ENCODE measurements at places on chromosomes 6 and 20.

- no peak overlapping the region for H3K4me3 ChIP-seq
- no peak overlapping the region for H3K27ac ChIP-seq
- no peaks in the 10 kb centered on the region for H3K4me1 ChIP-seq
- no peak for DNase-seq
- H3K27me3 ChIP-seq: no peaks in the 10 kb centered on the region
- no peaks in the 10 kb centered on the region for H3K36me3 ChIP-seq
Measured at GRCh38 chr6:63689421-63689820, 53.8 kb downstream of the PHF3 start.

- no peak overlapping the region for H3K27ac ChIP-seq
- H3K4me3 ChIP-seq: no peak overlapping the region
- DNase-seq: no peak
- no peaks in the 10 kb centered on the region for H3K27me3 ChIP-seq
Measured at GRCh38 chr6:42315991-42316970, 98.6 kb upstream of the MRPS10 start.

GRCh38 chr6:101935732-101936131 is 542.2 kb downstream of the GRIK2 start:
- no peaks in the 10 kb centered on the region for H3K27me3 ChIP-seq
- DNase-seq: no peak
- no peak overlapping the region for H3K4me3 ChIP-seq
- H3K4me1 ChIP-seq: no peaks in the 10 kb centered on the region
- H3K27ac ChIP-seq: no peak overlapping the region
- no peaks in the 10 kb centered on the region for H3K36me3 ChIP-seq

DNA sequence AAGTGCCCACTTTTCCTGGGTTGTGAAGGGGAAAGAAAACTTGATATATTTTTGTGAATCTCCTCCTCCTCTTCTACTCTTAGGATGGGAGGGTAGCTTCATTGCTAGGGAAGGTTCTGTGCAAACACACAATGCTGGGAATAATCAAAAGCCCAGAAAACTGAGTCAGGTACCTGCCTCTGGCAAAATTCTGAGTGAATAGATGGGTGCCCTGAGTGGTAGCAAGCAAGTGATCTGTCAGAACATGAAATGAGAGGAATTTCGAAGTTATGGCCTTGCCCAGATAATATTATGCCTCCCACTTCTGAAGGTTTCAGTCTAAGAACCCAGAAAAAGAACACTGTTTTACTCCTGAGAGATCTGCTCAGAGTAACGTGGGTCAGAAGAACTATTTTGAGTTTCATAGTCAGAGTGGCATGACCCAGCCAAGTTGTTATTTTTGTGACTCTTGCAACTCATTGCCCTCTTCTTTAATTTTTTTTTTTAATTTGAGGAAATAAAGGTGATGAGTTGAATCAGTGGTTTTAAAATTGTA is 158.3 kb downstream of the BMP2 start:
- H3K36me3 ChIP-seq: no peaks in the 10 kb centered on the region
- no peak overlapping the region for H3K4me3 ChIP-seq
- H3K4me1 ChIP-seq: no peaks in the 10 kb centered on the region
- DNase-seq: no peak
- H3K27me3 ChIP-seq: no peaks in the 10 kb centered on the region

DNA sequence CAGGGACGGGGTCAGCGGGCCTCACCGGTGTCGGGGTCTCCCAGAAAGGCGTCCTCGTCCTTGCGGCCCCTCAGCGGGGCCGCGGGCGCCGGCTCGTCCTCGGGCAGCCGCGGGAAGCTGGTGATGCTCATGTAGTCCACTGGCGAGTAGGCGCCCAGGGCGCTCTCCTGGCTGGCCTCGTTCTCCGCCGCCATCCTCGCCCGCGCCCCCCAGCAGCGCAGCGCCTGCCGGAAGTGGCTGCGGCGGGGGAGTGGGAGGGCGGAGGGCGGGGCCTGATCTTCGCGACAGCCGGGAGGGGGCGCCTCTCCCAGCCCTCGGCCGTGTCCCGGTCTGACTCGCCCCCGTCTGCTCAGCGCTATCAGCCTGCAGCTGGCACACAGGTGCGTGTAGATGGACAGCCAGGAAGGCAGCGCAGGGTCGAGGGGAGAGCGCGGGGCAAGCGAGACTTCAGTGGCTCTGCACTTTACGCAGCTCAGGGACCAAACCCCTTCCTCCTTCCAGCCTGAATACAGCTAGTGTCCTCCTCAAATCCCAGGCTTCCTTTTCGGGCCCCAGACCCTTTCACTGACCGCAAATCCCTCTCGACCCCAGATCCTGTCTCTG is at the start of gene GGT7:
GGT7 (minus strand) TSS at position 235 of the 603 bp plus-strand sequence; CDS start at position 194, 41 bp downstream.
- H3K4me3 ChIP-seq: peak within 1 kb of the TSS; percentile 56
- H3K4me1 ChIP-seq: no peaks in the 10 kb centered on the region
- peak within 1 kb of the TSS; percentile 76 for H3K27ac ChIP-seq
- DNase-seq: peak; percentile 78

DNA sequence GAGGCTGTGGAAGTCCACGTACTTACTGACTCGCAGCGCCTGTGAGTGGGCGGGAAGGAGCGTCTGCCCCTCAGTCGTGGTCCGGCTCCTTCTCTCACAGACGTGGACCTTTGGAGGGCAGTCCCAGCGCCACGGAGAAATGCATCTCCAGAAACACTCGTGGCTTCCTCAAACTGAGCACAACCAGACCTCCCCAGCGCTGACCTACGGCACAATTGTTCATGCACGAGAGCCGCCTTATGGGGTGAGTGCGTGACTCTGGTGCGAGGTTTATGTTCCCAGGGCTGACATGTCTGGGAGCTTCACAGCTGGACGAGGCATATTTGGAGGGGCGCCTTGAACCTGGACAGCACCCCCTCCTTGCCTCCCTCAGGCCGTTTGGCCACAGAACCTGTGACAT is 29.7 kb downstream of the FRMD1 start:
- H3K4me3 ChIP-seq: no peak overlapping the region
- H3K4me1 ChIP-seq: no peaks in the 10 kb centered on the region
- no peaks in the 10 kb centered on the region for H3K27me3 ChIP-seq
- DNase-seq: no peak
- H3K27ac ChIP-seq: no peak overlapping the region

GRCh38 chr6:47357827-47358226 is 48.1 kb upstream of the TNFRSF21 start:
- no peak for DNase-seq
- no peak overlapping the region for H3K4me3 ChIP-seq
- no peaks in the 10 kb centered on the region for H3K36me3 ChIP-seq
- no peaks in the 10 kb centered on the region for H3K27me3 ChIP-seq

DNA sequence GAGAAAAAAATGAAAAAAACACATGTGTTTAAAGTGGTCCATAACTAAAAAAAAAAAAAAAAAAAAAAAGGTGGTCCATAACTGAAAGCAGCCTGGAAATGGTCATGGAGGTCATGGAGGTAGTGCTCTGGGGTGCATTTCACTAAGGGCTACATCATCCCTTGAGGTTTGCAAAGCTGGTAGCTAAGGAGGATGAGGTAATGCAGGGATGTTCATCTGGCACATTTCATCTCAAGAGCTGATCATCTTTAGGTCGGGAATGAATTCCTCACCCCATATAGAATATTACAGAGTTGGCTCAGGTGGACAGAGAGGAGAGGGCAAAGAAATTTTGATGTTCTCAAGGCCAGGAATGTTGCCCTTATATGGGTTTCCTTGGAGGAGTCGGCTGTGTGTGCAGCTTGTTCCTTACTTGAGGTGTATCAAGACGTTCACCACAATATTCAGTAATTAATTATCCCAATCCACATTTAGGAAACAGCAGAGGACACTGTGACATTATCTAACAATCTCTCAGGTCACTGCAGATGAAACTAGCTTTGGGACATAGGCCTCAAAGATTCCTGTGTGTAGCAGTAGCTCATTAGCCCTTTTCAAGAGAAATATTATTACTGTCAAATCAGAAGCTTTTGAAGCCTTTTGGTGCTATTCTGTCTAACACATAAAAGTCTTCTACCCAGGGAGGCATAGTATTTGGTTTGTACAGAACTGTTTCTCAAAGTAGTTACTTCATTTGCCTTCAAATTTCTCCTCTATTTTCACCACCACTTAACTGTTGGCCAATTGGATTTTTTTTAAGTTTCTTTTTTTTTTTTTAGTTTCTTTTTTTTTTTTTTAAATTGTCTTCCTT is 46.8 kb downstream of the CYP24A1 start:
- no peaks in the 10 kb centered on the region for H3K4me1 ChIP-seq
- no peaks in the 10 kb centered on the region for H3K36me3 ChIP-seq
- no peak overlapping the region for H3K4me3 ChIP-seq
- DNase-seq: no peak
- no peak overlapping the region for H3K27ac ChIP-seq
- H3K27me3 ChIP-seq: no peaks in the 10 kb centered on the region

- H3K27me3 ChIP-seq: no peaks in the 10 kb centered on the region
- no peak overlapping the region for H3K4me3 ChIP-seq
- H3K4me1 ChIP-seq: no peaks in the 10 kb centered on the region
- H3K27ac ChIP-seq: no peak overlapping the region
- H3K36me3 ChIP-seq: no peaks in the 10 kb centered on the region
- no peak for DNase-seq
Measured at GRCh38 chr20:63314566-63315239, 21.7 kb downstream of the COL20A1 start.

DNA sequence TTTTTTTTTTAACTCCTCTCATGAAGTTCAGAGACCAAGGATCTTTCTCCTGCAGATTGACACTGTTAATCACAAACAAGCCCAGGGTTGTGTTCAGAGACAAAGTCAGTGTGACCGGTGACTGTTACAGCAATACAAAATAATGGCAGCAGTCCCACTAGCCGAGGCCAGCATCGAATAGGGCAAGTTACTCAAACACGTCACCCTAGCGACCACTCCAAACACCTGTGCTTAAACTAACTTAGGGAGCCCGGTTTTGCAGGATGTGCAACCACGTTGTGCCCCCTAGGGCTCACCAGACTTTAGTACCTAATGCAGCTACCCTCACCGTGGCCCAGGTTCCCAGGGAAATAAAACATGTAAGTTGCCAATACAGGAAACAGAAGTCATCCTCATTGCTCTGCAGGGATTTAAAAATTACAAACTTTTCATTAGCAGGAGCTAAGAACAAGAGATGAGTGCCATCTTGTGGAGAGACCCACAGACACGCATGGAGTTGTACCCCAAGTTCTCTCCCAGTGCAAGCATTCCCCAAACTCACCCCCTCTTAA is 38.1 kb downstream of the FAM50B start:
- peaks cover 5% of the 10 kb centered on the region for H3K4me1 ChIP-seq
- no peak for DNase-seq
- H3K27ac ChIP-seq: peak overlapping the region; percentile 28
- H3K27me3 ChIP-seq: no peaks in the 10 kb centered on the region
- H3K36me3 ChIP-seq: no peaks in the 10 kb centered on the region

DNA sequence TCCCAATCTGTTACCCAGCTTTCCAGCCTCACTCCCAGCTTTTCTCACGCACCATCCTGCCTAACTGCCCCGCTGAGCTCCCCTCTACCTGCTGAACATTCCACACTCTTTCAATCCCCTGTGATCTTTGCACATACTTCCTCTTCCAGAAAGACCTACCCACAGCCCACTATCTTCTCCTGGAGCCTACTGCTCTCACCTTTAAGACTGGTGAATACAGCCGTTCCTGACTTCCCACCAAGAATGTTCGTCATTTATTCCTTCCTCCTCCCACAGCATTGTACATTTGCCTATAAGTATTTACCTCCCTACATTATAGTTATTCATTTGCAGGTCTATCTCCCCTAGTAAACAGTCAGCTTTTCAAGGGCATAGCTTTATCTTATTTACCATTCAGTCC is 61.9 kb upstream of the MBOAT1 start:
- H3K36me3 ChIP-seq: no peaks in the 10 kb centered on the region
- DNase-seq: no peak
- H3K4me3 ChIP-seq: no peak overlapping the region
- H3K4me1 ChIP-seq: no peaks in the 10 kb centered on the region
- no peak overlapping the region for H3K27ac ChIP-seq
- no peaks in the 10 kb centered on the region for H3K27me3 ChIP-seq

- no peak overlapping the region for H3K27ac ChIP-seq
- H3K27me3 ChIP-seq: no peaks in the 10 kb centered on the region
- no peak overlapping the region for H3K4me3 ChIP-seq
Measured at GRCh38 chr6:135870722-135871121, 19.2 kb downstream of the PDE7B start.

DNA sequence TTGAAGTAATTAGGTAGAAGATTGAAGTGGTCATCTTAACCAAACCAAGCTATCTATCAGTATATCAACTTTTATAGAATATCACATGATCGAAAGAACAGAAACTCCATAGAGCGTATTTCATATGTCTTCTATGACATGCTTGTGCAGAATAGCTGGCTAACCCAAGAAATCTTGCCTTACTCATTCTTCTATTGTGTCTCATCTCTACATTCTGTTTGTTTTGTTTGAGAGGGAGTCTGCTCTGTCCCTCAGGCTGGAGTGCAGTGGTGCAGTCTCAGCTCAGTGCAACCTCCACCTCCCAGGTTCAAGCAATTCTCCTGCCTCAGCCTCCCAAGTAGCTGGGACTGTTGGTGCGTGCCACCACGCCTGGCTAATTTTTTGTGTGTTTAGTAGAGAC is 10.6 kb downstream of the TAB2 start:
- H3K36me3 ChIP-seq: no peaks in the 10 kb centered on the region
- no peak for DNase-seq

DNA sequence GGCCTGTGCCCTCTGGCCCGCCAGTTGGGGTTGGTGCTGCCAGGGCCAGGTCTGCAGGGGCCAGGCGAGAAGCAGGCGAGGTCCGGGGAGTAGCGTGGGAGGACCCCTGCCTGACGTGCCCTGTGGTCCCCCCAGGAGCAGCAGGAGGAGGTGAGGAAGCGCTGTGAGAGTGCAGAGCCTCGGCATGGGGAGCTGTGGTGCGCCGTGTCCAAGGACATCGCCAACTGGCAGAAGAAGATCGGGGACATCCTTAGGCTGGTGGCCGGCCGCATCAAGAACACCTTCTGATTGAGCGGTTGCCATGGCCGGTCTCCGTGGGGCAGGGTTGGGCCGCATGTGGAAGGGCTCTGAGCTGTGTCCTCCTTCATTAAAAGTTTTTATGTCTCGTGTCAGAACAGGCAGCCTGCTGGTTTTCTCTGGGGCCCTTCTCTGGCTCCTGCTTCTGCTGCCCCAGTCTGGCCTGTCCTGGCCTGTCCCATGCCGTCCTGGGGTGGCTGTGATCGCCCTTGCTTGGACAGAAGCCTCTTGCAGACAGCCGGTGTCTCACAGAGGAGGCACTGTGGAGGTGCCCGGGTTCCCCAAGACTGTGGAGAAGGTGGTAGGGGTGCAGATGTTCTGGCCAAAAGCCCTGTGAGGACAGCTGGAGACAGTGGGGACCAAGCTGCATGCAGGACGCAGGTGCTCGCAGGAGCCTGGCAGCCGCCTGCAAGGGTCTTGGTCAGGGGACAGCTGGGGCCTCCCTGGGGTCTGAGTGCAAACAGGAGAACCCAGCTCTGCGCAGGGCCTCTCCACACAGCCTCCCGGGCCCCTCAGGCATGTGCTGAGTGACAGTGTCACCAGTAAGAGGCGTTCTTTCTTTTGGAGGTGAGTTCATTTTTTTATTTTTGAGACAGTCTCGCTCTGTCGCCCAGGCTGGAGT is 3.0 kb upstream of the C20orf204 start:
- no peak overlapping the region for H3K27ac ChIP-seq
- no peaks in the 10 kb centered on the region for H3K27me3 ChIP-seq
- DNase-seq: no peak
- peaks cover 2% of the 10 kb centered on the region for H3K36me3 ChIP-seq
- H3K4me3 ChIP-seq: no peak overlapping the region

Data from breast epithelium (tissue), 4 donors.